ENCODE measurements at places on chromosomes 12 and 14.

DNA sequence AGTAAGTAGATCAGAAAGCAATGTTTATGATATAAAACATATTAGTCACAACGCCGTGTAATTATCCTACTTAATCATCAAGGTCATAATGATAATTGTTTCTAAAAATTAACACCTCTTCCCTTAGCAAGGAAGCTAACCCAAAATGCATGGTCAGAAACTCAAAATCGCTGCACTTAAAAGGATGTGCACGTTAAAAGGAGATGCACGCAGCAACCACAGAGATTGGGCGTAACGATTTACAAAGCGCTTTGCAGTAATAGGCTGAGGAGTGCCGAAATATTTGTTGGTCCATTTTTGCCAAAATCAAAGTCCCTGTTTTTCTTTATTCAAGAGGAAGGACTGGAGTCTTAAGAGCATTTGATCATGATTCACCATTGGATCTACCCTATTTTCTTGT, 1077.2 kb downstream of the VRK1 start:
- no peak for DNase-seq

GRCh38 chr12:16036073-16036472, 124.9 kb downstream of the DERA start:
- no peak for DNase-seq

GRCh38 chr12:74111688-74112360, 425.8 kb upstream of the ATXN7L3B start:
- DNase-seq: no peak

GRCh38 chr12:5694759-5695409, 250.2 kb downstream of the ANO2 start:
- no peak for DNase-seq

- no peak for DNase-seq
These were observed 2.1 kb upstream of the RABGGTA start for GRCh38 chr14:24273422-24273998.

DNA sequence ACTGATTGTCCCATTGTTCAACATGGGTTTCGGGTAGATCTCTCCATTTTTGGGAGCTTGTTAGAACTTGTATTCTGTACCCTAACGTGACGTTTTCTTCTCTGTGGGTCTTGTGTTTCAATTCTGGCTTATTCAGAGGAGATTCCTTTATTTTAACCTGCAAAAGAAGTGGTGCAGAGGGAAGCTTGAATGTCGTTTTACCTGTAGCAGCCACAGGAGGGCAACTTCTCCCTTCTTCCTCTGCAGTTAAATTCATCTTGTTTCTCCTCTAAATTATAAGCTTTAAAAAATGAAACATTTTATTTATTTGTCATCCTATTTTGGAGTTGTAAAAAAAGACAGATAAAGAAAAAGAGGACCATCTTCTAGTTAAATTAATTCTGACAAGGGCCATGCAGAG, 13.7 kb upstream of the CLEC4D start:
- no peak for DNase-seq

- DNase-seq: no peak
These were observed 109.5 kb downstream of the PAX9 start for GRCh38 chr14:36771028-36771640.

GRCh38 chr12:106815741-106816140, 41.3 kb downstream of the RIC8B start:
- DNase-seq: no peak

DNA sequence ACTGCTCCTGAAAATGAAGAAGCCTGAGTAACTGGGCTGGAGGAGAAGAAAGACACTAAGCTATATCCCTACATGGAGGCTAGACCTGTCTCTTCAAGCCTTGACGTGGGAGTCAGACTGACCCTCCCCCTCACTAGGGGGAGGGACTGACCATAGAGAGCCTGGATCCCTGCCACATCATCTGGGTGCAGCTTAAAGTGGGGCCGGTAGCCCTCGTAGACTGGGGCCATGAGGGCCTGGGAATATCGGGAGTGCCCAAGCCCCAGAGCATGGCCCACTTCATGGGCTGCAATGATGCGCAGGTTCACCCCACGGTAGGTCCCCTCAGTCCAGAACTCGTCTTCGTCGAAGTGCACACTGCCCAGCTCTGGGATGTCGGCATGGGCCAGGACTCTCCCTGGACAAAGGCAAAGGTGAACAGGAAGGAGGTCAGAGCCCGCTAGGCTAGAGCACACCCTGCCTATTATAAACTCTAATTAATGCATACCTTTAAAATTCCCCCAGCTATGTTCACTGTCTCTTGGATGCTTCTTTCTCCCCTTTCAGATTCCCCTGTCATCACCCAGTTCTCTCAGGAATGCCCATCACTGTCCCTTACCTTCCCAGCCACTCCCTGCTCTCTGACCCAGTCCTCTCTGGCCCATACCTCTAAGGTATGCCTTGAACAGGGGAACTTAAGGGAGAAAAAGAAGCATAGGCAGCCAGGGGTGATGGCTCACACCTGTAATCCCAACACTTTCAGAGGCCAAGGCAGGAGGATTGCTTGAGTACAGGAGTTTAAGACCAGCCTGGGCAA, 3.2 kb downstream of the MMP19 start:
- DNase-seq: no peak

DNA sequence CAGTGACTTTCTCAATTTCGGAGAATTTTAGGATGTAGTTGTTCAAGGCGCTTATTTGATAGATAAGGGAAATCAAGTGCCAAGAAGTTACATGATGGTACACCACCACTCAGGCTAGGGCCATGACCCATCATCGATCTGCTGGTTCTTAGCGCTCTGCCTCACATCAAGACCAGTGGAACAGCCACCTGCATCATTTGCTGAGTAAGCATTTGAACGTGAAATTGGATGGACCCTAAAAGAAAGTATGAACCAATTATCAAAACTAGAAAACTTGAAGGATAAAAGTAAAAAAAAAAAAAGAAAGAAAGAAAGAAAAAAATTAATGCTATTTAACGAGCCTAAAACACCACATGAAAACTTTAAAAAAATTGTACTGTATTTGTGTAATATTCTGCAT, 27.5 kb upstream of the KRAS start:
- no peak for DNase-seq

- DNase-seq: no peak
These were observed 105.9 kb upstream of the LHX5 start for GRCh38 chr12:113577464-113578129.

DNA sequence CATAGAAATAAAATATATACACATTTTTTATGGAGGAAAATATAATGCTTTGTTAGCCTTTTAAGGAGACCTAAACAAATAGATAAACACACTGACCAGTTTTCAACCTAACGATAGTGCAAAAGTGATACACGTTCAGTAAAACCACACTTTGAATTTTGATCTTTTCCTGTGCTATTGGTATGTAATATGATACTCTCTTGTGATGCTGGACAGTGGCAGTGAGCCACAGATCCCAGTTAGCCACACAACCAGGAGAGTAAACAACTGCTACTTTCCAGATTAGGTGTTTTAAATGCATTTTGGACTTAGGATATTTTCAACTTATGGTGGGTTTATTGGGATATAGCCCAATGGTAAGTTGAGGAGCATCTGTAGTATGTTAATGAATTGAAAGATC, 243.1 kb downstream of the ERC1 start:
- DNase-seq: no peak

DNA sequence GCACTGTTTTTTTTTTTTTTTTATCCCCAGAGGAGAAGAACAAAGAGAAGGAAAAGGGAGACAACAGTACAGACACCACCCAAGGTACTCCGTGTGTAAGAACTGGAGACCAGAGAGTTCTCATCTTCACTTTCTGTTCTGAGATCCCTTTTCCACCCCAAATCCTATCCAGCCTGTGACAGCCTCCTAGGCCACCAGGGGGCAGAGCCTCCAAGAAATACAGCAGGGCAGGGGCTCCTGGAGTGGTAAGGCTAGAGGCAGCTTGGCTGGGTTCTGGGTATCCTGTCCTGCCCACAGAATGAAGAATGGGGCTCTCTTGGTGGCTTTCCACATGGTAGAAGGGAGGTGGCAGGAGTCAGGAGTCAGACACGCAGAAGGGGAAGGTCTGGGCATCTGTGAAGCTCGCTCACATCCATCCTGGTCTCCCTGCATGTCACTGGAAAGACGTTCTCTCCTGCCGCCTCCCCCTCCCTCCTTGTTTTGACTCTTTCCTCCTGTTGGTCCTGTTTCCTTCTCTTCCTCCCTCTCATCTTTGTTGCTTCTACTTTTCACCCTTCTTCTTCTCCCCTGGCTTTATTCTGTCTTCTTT, 12.0 kb downstream of the CLSTN3 start:
- peak; percentile 52 for DNase-seq

DNA sequence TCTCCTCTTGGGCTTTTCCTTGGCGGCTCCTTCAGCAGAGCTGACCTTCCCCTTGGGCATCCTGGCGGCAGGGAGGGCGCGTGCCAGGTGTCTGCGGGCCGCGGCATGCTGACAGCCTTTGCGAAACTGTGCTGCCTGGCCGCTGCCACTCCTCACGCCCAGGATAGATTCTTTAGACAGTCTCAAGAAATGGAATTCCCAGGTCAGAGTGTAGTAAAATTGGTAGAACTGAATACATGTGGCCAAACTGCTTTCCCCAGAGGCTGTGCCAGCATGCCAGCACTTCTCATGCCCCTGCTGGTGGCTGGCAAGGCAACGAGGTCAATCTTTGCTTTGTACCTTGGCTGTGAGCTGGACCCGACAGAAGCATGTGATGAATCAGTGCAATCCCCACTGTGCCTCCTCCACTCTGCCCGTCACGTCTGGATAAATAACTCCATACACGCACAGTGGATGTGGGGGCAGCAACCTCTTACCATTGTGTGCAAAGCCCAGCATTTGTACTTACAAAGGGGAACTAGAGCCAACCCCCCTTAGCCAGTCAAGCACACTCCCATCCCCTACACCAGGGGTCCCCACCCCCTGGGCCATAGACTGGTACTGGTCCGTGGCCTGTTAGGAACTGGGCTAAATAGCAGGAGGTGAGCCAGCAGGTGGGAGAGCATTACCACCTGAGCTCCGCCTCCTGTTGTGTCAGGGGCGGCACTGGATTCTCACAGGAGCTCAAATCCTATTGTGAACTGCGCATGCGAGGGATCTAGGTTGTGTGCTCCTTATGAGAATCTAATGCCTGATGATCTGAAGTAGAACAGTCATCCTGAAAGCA, 90.9 kb downstream of the ACTN1 start:
- DNase-seq: no peak

GRCh38 chr12:14937689-14938088, 648 bp downstream of the ERP27 start:
- DNase-seq: no peak

- DNase-seq: no peak
These were observed 114.7 kb upstream of the EEA1 start for GRCh38 chr12:93043877-93044209.
